ENCODE measurements at places on chromosomes 2 and 18. TPM values are rescaled to one million over a fixed set of nuclear protein-coding genes. Genes with fewer than 3 reads are reported as not detected.
A peak's percentile ranks its signal among the peaks of the same experiment; 100 is the strongest.

DNA sequence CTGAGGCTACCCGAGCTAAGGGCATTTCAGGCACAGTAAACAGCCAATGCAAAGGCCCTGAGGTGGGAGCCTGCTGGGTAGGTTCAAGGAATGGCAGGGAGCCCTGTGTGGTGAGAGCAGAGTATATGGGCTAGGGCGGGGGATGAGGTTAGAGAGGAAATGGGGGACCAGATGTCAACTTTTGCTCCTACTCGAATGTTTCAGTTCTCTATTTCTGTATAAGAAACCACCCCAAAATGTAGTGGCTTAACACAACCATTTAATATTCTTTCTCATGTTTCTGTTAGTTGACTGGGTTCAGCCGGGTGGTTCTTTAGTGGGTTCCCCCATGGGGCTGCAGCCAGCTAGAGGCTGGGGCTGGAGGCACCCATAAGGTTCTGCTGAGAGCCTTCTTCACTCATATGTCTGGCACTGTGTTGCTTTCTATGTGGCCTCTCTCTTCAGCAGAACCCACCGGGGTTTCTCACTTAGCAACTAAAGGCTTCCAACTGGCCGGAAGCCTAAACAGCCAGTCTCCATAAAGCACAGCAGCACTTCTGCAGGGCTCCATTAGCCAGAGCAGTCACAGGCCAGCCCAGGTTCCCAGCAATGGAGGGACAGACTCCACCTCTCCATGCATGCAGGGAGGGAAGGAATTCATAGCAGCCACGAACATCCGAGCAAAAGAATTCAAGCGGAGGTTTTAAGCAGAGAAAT, 5.6 kb upstream of the ATOH8 start:
- DNase-seq: no peak

- DNase-seq: peak; percentile 77
Observed at GRCh38 chr2:70124983-70125480, 37.8 kb downstream of the PCBP1 start.

- no peak for DNase-seq
Observed at GRCh38 chr2:152386266-152386665, 51.3 kb downstream of the FMNL2 start.

GRCh38 chr2:147500229-147500628, 344.6 kb upstream of the ACVR2A start:
- no peak for DNase-seq

- peak; percentile 91 for DNase-seq
Observed at GRCh38 chr2:46062637-46063412, 234.4 kb upstream of the EPAS1 start.

GRCh38 chr2:70994009-70994698, 519 bp downstream of the TEX261 start:
- peak; percentile 17 for DNase-seq

DNA sequence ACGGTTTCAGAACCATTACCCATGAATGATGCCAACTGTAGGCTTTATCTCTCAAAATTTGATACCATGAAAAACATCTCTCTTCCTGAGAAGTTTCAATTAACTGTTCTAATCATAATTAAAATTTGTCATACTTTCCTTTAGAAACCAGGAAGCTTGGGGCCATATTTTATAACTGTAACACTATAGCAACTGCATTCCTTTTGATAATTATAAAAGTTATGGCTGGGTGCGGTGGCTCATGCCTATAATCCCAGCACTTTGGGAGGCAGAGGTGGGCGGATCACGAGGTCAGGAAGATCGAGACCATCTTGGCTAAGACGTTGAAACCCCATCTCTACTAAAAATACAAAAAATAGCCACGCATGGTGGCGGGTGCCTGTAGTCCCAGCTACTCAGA, 70.6 kb downstream of the DNAH7 start:
- no peak for DNase-seq

- DNase-seq: no peak
Observed at GRCh38 chr18:75491361-75491760, 63.9 kb upstream of the SMIM21 start.

- peak; percentile 52 for DNase-seq
Observed at GRCh38 chr18:75041586-75041985, 167.4 kb downstream of the PTGR3 start.

Gene TMEM17
- 3.0 TPM for total RNA-seq

Gene LONRF2
- 0.24 TPM for total RNA-seq

Gene MC2R
- total RNA-seq: not detected

Gene OSBPL1A
- 71.4 TPM for total RNA-seq

Gene KIAA2012
- total RNA-seq: 0.03 TPM

Gene ABCG8
- 0.31 TPM for total RNA-seq

Gene TUBB8B
- total RNA-seq: 3.6 TPM
